ENCODE measurements at places on chromosomes 16 and 17.

GRCh38 chr16:74275711-74276110, 20.9 kb upstream of the PSMD7 start:
- DNase-seq = no peak

DNA sequence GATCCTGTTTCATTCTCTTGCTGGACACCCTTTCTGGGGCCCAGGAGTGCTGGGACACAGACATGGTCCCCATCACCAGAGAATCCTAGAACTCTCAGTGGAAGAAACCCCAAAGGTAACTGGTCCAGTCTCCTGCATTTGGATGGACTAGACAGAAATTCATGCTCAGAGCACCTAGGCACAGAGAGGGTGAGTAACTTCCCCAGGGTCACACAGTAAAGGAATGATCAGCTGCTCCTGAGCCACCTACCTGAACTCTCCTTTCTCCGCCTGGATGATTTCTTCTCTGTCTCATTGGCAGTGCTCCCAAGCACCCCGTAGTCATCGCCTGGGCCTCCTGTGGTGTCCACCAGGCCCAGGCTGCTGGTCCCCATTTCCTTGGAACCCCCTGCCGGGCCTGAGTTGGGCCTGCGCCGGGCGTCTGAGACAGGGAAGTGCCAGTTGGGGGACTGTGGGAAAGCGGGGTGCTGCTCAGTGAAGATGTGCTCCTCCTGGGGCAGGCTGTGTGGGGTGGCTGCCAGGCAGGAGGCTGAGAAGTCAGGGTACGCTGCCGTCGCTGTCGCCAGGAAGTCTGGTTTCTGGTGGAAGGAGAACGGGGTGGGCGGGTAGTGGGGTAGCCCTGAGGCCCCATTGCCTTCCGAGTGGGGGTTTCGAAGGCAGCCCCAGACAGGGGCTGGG, 767 bp downstream of the MEOX1 start:
- no peak for DNase-seq

- DNase-seq = no peak
These were observed 584.7 kb downstream of the WWOX start for GRCh38 chr16:78684030-78684611.

DNA sequence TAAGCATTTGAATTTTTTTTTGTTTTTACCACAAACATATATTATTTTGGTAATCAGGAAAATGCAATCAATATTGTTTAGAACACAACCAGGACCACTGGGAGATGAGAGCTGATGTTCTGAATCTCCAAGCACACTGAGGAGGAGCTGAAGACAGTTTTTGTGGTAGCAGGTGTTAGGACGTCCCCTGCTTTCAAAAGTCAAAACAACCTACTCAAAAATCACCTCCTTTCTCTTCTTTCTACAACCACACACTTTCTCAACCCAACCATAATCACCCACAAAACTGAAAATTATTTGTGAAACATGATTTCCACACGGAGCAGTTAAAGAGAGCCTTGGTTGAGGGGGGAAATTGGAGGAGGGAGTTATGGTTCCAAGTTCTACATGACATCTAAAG, 26.7 kb upstream of the CFAP20 start:
- no peak for DNase-seq

DNA sequence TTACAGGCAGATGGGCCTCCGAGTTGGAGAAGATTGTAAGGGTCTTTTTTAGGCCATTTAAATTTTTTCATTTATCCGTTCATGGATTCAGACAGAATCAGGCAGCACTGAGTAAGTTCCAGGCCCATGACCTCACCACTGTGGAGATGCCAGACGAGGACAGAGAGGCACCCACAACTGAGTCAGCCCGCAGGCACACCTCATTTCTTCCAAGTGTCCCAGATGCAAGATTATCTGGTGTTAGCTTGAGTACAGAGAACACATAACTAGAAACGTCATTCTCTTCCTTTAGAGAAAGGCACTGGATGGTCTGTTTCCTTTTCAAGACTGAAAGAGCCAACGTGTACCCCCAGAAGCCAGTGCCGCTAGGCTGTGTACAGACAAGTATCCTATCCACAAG, 16.9 kb downstream of the CLEC16A start:
- DNase-seq = no peak

DNA sequence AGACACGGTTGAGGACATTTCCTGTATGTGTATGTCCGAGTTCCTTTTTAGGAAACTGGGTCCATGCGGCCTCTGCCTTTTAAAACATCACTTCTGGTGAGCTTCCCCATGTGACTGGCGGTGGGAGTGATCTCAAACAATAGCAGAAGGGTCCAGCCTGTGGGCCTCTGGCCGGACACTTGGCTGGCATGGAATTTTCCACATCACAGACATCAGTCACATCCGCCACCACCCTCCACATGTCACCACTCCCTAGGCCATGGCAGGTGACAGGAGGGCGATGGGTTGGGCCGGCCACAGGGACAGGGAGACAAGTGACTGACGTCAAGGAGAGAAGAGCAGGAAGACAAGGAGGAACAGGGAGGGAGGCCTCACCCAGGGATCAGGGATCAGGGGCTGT, 83.7 kb downstream of the DNAH17 start:
- DNase-seq = no peak

DNA sequence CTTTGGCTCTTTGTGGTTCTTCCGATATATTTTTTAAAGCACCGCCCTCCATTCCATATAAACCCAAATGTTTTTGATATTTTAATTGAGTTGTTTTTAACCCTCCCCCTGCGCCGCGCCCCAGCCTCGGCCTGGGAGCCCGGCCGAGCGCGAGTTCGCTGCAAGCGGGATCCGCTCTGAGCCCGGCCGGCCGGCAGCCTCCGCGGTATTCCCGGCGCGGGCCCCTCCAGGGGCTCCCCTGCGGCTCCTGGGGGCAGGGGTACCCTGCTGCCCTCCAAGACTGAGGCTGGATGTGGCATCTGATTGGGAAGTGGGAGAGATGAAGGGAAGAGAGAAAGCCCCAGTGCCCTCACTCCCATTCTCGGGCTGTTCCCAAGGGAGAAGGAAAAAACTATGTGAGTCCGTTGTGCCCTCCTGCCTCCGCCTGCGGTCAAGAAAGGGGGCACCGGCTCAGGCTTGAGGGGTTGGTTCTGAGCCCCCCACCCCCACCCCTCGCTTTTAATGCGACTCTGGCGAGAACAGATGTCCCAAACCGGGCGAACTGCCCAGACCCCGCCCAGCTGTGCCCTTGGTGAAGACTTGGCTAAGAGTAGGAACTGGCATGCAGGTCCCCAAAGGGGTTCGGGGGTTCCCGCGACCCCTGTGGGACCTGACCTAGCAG, 8.6 kb downstream of the NEUROD2 start:
- DNase-seq = no peak

DNA sequence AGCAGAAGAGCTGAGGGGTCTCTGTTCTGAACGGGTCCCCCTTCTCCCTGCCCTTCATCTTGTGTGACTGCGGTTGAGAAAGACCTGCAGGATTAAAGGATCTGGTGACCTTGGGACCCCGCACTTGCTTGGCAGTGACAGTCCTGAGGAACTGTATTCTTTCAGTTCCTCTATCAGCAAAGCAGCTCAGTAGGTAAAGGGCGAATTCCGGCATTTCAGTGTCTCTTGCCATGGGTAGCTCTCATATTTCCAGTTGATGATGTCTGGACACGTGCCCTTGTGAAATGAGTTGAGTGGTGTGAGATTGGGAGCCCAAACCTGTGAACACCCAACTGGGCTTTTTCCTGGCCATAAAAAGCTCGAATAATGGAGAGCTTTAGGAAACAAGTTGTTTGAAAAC, 135.7 kb downstream of the PRKCA start:
- no peak for DNase-seq

All from NCI-H1105 (cell line).